ENCODE measurements at places on chromosomes 16 and 17.

DNA sequence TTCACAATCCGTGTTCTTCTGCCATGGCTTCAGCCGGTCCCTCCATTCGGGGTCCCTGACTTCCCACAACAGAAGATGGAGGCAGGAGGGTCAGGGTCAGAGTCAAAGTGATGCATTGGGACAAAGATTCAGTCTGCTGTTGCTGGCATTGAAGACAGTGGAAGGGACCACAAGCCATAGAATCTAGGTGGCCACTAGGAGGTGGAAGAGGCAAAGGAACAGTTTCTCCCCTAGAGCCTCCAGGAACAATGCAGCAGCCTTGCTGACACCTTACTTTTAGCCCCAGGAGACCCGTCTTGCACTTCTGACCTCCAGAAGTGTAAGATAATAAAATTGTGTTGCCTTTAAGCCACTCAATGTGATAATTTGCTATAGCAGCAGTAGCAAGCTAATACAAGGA, 55.9 kb downstream of the MFSD11 start:
- peak; percentile 23 for DNase-seq

DNA sequence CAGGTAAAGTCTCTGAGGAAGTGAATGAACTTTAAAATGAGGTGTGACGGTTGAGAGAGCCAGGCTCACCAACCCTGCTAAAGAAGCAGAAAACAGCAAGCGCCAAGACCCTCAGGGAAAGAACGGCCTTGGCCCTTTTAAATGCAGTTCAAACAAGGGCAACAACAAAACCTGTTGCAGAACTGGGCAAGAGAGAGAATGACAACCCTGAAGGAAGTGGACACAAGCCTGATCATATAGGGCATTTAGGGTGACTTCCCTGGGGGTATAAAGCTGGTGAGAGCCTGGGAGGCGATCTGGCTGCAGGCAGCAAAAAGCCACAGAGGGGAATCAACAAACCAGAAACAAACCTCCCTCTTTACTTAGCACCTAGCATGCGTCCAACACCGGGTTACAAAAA, 1.0 kb downstream of the CPPED1 start:
- no peak for DNase-seq

DNA sequence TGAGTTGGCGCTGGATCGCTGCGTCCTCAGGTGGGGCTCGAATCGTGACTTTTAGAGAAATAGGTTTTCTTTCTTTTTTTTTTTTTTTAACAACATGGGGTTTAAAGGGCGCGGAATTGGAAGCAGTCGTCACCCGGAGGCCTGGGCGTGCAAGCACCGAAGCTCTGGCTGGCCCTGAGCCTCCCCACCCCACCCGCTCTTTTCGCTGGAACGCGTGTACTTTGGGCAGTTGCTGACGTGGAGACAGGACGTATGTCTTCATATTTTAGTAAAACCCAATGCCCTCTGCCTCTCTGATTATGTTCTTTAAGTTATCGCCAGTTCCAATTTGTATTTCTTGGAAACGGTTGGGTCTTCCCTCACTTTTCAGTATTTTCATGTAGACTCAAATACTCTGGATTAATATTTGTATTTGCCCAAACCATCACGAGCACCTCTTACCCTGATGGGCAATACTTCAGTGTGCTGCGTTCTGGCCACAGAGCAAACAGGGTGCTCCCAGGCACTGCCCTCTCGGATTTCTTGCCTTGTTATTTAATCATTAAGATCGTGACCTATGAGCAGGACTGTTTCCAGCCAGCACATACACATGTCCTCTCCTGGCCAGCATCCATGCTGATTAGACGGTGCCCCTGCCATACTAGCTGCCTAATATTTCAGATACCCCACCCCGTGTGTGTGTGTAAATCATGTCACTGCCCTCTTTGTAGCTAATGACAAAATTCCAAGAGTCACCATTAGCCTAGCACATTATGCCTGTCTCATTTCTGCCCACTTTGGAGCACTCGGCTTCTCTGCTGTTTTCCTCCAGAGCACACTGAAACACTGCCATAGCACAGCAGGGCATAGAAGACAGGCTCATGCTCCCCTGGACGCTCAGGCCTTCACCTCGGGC, 805 bp upstream of the C16orf95 start:
- peak; percentile 46 for DNase-seq

DNA sequence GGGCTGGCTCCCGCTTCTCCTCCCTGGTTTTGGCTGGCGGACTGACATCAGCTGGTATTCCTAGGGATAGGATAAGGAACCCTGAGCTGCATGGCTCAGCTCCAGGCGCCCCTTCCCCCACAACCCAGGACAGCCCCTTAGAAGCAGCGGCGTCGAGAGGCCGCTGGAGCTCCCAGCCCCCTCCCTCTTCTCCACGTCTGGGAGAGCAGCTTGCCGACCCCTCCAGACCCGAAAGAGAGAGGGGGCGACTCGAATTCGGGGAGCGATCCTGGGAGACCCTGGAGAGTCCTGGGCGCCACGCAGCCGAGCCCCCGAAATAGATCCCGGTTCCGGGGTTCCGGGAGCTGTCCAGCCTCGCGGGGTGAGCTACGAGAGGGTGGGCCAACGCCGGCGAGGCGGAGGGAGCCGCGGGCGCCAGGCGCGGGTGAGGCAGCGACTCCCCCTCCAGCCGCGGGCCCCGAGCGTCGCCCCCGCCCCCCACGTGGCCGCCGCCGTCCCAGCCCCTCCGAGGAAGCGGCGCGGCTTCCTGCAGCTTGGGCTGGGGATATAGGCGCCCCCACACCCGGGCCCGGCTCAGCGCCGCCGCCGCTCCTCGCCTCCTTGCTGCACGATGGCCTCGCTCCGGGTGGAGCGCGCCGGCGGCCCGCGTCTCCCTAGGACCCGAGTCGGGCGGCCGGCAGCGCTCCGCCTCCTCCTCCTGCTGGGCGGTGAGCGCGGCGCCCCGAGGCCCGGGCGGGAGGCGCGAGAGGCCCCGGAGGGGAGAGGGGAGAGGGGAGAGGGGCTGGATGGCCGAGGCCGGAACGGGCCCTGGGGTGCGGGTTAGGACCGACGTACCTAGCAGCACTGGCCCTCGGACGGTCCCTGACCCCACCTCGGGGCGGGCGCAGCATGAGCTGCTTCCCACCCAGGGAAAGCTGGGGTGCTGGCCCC, at the start of gene RAMP2:
TSS of gene RAMP2 (plus strand) at position 576 of the 930 bp plus-strand sequence. CDS start at position 611, 35 bp downstream.
- no peak for DNase-seq

DNA sequence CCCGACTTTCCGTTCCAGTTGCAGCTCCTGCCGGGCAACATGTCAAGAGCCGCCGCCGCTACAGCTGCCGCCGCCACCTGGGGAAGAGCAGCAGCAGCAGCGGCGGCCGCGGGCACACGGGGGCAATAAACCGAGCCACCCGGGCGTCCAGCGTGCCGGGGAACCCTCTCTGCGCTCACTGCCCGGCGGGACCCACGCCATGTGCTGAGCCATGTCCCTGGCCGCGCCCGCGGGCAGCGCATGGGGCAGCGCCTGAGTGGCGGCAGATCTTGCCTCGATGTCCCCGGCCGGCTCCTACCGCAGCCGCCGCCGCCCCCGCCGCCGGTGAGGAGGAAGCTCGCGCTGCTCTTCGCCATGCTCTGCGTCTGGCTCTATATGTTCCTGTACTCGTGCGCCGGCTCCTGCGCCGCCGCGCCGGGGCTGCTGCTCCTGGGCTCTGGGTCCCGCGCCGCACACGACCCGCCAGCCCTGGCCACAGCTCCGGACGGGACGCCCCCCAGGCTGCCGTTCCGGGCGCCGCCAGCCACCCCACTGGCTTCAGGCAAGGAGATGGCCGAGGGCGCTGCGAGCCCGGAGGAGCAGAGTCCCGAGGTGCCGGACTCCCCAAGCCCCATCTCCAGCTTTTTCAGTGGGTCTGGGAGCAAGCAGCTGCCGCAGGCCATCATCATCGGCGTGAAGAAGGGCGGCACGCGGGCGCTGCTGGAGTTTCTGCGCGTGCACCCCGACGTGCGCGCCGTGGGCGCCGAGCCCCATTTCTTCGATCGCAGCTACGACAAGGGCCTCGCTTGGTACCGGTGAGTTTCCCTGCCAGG, 604 bp downstream of the HS3ST3B1 start:
- DNase-seq, result no peak

DNA sequence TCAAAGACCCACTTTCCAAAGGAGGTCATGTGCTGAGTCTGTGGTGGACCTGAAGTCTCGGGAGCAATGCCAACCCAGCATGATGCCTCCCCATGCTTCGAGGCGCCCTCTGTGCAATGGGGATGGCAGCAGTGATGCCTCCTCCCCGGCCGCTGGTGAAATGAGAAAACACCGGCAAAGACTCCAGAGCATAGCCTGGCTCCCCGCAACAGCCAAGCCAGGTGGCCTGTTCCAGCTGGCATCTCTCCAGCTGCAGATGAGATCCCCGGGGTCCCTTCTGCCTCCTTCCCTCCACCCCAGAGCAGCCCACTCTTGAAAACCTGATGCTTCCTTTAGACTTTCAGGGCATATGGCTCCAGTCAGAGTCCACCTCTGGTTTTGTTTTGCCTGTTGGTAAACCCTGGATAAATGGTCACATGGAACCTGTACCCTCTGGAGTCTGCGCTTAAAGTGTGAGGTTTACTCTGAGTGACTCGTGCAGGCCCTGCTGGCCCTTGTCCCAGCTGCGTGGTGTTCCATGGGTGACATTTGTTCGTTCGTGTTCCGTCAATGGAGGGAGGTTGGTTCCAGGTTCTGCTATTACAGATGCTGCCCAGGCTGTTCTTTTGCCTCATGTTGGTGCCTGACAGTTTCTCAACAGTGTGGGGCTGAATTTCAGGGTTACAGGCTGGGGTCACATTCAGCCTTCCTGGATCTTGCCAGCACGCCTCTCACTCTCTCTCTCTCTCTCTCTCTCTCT, 181.8 kb upstream of the CIBAR2 start:
- no peak for DNase-seq

- no peak for DNase-seq
These were observed 32.4 kb downstream of the SF3B3 start for GRCh38 chr16:70556063-70556462.

- DNase-seq, result no peak
These were observed 355 bp downstream of the TLE7 start for GRCh38 chr16:71441348-71442050.

DNA sequence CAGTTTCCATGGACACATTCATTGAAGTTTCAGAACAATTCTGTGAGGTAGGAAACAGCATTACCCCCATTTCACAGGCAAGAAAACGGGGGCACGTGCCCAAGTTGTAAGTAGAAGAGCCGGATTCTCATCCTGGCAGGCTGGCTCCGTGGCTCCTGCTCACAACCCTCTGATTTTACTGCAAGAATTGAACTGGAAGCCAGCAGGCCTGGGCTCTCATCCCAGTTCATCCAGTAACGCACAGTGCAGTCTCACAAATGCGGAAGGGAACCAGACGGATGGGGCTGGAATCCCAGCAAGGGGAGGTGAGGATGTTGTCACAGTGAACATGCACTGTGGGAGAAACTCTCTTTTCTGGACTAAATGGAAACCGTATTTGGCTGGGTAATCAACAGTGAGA, 40.7 kb upstream of the DOC2B start:
- no peak for DNase-seq

DNA sequence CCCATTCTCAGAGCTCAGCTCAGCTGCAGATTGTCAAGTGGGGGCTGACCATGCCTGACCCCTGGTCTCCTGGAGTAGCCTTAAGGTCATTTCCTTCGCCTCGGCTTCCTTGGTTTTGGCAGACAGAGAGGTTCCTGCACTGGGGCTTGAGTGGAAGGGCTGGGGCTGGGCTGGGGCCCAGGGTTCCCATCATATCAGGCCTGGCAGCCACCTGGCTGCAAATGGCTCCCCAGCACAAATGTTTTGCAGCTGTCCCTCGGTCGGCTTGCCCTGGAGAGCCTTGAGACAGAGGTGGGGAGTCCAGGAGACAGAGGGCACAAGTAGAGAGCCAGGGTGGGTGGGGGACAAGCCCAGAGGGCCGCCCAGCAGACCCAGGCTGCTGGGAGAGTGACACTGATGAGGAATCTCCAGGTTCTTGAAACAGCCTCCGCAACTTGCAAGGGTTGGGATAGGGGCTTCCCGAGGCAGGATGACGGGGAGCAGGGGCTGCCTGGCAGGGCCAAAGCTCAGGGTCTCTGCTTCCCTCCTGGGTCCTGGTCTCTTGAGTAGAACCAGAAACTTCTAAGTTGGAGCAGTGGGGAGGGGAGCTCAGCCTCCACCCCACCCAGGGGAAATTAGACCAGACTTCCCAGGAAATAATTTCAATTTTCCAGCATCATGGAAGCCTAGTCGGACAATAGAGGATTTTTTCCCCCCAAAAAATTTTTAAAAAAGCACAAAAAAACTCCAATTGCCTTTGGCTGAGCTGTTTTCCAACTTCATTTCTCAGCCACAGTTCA, 19.3 kb downstream of the IGFBP4 start:
- DNase-seq, result no peak

DNA sequence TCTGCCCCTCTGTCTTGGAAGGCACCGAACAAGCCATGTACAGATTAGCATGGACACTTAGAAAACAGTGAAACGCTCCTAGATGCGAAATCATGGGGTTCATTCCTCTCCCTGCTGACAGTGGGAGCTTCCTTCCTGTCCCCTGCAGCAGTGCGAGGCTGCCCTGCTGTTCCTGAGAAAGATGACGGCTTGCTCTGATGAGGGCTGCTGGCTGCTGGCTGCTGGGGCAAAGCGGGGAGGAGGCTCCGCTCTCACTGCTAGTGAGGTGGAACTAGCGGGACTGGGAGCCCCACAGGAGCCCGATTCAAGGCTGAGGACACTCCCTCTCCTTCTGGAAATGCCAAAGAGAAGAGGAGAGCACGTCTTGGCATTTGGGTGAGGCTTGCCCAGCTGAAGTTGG, 25.9 kb upstream of the CACNG4 start:
- no peak for DNase-seq

All from fibroblast of skin of right quadriceps (primary cell).